ENCODE measurements at places on chromosomes 13 and 19.

- DNase-seq, result peak; percentile 57
Measured at GRCh38 chr13:34107806-34108205, 289.9 kb downstream of the RFC3 start.

- no peak for DNase-seq
Measured at GRCh38 chr13:80901530-80901929, 560.6 kb upstream of the SPRY2 start.

GRCh38 chr13:25288966-25289365, 1.7 kb upstream of the MTMR6 start:
- no peak for DNase-seq

DNA sequence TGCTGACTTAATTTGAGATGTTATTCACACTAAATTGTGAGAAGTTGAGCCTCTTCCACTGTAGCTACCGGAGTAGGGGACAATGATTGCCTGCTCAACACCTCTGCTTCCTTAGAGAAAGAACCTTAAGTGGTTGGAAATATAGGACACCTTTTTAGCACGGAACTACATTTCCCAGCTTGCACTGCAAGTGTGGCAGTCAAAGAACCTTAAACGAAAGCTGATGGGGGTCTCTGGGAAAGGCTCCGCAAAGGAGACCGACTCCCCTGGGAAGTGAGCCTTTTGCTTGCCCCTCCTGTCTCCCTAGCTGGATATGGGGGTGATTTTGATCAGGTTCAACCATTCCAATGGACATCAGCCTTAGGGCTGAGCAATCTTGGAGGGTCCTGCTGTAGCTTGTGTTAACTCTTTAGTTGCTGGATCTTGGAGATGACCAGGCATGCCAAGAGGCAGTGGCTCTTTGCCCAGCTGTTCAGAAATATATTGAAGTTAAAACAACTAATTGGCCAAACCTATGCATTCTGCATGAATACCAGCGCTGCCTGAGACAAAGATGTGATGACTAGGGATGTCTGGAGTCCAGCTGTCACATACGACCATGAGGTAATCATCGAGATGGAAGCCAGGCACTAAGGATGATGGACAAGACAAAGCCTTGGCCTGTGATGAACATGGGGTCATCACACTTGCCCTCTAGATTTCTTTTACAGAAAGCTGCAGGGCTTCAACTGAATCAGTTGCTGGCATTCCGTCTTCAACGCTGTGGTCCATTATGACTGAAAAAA, 286.5 kb downstream of the FOXO1 start:
- DNase-seq, result no peak

DNA sequence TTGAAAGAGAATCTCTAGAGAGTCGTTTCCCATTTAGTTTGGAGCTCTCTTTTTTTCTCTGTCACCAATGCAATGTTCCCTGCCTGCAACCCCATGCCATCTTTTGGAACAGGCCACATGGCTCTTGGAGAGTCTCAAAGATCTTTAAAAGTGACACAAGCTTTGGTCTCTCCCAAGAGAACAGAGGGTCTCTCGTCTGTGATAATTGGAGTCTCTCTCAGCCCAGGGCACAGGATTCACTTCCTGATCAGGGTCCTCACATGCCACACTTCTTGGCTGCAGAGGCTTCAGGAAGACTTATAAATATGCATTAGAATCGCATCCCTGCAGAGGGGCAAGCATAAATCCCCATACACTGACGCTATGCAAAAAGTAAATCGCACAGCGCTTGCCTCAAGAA, 240.5 kb downstream of the IRS2 start:
- DNase-seq, result no peak

All from fibroblast of skin of right biceps (primary cell).